ENCODE measurements at places on chromosomes 3 and 15.

GRCh38 chr3:45462522-45463265 lies 74.3 kb downstream of the LARS2 start:
- no peak for DNase-seq

GRCh38 chr3:61687663-61688306 lies 126.4 kb downstream of the PTPRG start:
- DNase-seq = no peak

DNA sequence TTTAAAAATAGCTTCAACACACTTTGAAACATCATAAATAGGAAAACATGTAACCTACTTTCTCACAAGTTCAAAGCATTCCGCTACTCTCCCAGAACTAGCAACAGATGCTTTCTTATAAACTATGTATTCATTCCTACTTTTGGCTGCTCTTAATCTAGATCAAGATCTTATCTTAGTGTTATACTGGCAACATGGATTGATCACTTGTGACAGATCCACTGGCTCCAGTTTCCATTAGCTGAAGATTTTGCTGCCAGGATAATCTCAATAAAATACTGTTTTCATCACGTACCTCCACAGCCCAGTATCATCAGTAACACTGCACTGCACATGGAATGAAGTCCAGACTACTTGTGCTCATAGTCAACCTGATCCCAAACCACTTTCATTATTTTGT lies 491.7 kb upstream of the AGTR1 start:
- no peak for DNase-seq

DNA sequence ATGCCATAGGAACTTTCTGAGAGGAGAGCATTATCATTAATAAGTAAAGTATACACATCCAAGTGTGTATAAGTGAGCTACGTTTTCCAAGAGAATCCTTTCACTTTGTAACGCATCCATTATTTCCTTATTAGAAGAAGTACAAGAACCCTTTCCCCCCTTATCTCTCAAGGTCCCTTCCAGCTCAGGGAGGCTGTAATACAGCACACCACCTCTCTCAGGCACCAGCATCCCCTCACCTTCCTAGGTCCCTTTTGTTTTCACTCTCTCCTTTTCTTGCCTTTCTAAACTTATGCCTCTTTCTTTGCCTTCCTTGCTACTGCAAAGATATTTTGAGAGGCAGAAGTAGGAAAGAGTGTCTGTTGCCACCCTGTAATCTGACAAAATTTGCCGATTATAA lies 446.0 kb downstream of the GRM7 start:
- DNase-seq = no peak

GRCh38 chr15:101332061-101332467 lies 37.0 kb upstream of the SNRPA1 start:
- DNase-seq = no peak

DNA sequence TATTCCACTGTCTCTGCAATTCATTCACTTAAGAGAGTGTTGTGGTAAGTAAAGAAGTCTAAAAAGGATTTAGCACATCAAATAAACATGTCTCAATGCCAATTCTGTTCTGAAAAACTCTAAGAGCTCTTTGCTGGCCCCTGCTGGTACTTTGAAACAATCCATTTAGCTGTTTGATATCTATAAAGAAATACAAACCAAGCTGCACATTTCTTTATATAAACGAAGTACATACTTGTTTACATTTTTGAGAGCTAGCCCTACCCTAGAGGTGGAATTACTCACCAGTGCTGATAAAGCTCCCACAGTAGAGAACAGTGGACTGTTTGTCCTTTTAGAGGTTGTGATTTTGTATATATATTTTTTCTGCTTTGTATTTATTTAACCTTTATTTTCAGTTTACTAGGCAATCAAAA lies 75.5 kb downstream of the NEDD4 start:
- peak; percentile 79 for DNase-seq

DNA sequence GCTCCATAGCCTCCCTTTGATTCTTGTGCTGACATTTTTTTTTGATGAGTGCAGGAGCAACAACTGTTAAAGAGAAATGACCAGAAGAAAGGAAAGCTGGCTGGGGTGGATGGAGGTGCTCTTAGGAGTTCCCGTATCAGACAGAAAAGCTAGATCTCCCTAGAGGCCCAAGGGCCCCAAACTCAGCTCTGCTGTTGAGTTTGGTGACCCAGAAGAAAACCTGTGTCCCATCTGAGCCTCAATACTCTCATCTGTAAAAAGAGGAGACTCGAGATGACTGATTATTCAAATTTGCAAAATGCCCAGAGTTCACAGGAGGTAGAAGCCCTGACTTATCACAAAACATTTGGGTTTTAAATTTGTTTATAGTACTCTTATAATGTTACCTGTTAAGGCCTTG lies 142.4 kb downstream of the TIGIT start:
- DNase-seq = no peak

DNA sequence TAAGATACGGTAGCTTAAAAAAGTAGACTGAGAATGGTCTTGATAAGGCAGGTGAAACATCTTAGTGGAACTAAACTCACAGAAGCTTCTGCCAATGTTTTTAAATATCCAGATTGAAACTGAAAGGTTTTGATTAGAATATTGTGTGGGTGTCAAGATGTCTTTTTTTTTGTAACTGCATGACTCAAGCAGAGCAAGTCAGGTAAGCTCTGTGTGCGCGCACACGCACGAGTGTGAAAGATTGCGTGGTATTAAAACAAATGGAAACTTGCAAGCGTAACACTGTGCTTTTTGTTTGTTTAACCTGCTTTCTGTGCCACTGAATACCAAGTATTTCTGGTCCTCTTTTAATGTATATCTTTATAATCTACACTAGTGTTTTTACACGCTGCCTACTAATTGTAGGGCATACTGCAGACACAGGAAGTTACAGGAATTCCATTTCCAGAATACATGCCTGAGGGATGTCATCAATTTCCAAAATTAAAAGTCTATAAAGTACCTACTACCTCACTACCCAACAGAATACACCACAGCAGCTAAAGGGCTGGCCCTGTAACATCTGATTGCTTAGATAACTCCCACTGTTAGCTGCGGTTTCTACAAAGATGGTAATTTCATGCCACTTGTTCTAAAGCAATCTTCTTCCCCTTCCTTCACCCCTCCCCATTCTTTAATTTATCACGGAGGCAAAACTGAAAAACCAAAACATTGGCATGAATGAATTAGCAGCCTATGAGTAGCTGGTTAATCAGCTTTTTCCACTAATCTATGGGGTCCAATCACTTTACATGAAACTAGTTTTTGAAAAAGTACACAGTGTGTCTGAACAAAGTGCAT lies 472.8 kb downstream of the SHQ1 start:
- no peak for DNase-seq

Data from LoVo (cell line).